ENCODE measurements at places on chromosomes 5 and 9.
A peak's percentile ranks its signal among the peaks of the same experiment; 100 is the strongest.

- DNase-seq, result no peak
Measured at GRCh38 chr5:97559827-97560598, 377.0 kb upstream of the RIOK2 start.

GRCh38 chr9:122386311-122386872 lies 15.6 kb downstream of the PTGS1 start:
- DNase-seq, result peak; percentile 21

- DNase-seq, result peak; percentile 67
Measured at GRCh38 chr9:121559183-121559582, 59.5 kb upstream of the GGTA1 start.

- DNase-seq, result peak; percentile 63
Measured at GRCh38 chr9:76394960-76395252, 680 bp upstream of the RFK start.

DNA sequence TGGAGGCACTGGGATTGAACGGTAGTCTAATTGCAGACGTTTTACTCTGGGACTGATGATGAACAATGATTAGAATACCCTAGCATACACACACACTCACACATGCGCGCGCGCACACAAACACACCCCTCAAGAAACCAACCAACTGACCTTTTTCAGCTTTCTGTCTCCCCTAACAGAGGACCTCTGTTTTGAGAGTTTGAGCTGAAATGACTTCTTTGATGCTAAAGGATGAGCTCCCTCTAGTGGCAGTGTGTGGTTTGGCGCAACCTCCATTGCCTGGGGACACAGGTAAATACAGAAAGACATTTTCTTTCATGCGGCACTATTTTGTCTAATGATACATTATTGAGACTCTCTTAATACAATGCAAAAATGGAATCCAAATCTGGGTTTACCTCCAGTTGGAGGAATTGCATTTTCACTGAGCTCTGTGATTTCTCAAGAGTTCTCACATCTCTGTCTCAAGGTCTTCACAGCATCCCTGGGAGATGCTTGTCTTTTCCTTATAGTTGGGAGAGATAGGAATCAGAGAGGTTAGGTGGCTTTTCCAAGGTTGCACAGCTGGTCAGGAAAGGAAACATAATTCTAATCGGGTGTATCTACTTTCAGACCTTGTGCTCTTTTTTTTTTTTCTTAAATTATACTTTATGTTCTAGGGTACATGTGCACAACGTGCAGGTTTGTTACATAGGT lies 187.5 kb downstream of the TMEM38B start:
- DNase-seq, result peak; percentile 54

DNA sequence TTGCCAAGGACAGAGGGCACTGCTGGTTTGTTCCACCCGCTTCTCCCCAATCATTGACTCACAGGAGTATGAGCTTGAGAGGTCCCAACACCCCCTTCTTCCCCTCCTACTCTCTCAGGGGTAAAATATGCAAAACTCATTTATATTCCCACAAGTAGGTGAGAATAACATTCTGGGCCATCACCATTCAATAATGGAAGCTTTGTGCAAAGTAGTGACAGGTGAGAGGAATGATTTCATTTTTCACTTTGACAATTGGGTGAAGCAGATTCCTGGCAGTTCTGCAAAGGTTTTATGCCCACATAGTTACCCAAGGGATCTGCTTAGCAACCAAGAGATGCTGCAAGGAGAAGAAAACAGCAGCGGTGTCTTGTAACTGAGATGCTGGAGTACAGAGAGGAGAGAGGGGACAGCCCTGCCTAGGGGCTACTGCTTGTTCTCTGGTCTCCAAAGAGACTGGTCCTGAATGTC lies 137.6 kb downstream of the CMYA5 start:
- DNase-seq, result no peak

GRCh38 chr5:891117-891836 lies 1.3 kb downstream of the BRD9 start:
- no peak for DNase-seq

- DNase-seq, result no peak
Measured at GRCh38 chr5:52875827-52876226, 88.1 kb downstream of the ITGA1 start.

DNA sequence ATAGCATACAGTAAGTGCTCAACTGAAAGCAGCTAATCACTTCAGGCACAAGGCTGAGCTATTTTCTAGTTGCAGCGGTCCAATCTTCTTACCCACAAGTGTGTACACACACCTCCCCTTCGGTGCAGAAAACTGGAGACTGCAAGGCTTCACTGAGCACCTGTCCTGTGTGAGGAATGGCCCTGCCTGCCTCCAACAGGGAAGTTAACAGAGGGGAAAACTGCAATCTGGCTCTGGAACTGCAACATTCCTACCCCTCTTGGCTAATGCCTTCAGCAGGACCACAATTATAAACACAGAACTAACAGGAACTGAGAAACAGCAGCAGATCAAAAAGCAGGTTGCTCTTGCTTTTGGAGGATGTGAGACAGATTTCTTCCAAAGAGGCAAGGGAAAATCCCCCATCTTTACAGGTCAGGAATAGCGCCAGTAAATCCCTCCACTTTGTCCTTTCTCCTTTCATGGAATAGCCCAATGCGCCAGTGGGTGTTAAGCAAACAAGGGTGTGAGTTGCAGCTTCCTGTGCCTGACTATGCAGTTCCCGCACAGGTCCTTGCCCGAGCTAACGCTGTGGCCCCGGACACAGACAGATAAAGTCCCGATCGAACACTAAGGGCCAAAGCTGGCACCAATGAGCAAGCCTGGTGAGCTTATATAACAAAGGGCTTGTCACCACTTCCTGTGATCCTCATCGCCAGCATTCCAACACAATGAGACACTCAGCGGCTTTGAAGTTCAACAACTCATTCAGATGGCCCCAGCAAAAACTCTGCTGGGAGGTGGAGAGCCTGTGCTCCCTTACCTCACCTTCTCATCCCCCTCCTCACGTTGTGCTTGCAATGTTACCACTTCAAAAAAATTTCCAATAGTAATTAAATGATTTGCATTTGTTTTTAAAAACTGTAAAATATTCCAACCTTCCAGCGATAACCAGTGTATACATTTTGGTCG lies 21.5 kb downstream of the SHB start:
- peak; percentile 100 for DNase-seq

- no peak for DNase-seq
Measured at GRCh38 chr9:87725356-87725899, 491 bp upstream of the CTSL start.

GRCh38 chr9:94445863-94446262 lies 109.0 kb upstream of the PCAT7 start:
- DNase-seq, result no peak

DNA sequence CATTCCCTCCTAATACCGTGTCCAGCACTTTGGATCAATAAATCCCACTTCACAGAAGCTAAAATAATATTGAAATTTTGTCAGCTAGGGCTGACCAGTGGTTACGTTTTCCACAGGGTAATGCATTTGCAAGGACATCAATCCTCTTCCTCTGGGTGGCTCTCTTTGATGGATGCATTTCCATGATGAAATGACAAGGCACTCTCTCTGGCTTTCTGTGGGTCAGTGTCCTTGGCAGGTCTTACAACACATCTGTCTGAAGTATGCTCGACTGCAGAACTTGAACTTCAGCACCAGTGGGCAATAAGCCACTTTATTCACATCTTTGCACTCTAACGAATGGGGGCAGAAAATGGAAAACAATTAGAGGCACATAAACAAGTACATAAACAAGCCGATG lies 330.1 kb downstream of the ADAMTS6 start:
- DNase-seq, result no peak

DNA sequence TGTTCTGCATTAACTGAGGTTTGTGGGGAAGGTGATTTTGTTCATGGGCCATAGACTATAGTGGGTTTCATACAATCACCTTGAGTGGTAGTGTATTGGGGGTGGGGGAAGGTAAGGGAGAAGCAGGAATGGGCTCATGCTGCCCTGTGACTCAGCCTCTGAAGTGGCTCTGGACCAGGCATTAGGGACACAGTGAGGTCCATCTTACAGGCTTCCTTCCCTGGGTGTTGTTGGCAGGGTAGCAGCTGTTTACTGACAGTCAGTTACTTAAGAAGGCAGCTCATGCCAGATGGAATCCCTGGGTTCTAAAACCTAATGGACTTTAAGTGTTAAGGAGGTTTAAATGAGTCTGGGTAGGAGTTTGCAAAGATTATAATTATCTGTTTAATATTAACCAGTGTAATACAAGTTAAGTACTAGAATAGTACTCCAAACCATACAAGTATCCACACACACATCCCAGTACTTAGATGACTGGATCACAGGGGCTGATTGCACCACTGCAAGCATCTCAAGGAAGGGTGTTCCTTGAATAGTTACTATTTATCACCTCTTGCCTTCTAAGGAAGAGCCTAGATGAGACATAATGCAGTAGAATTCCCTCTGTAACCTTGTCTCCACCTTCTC lies 59.3 kb downstream of the CAST start:
- peak; percentile 40 for DNase-seq

GRCh38 chr5:94893412-94894135 lies 275.1 kb downstream of the SLF1 start:
- DNase-seq, result peak; percentile 10

- DNase-seq, result no peak
Measured at GRCh38 chr9:35560625-35561337, 44.3 kb upstream of the TESK1 start.

DNA sequence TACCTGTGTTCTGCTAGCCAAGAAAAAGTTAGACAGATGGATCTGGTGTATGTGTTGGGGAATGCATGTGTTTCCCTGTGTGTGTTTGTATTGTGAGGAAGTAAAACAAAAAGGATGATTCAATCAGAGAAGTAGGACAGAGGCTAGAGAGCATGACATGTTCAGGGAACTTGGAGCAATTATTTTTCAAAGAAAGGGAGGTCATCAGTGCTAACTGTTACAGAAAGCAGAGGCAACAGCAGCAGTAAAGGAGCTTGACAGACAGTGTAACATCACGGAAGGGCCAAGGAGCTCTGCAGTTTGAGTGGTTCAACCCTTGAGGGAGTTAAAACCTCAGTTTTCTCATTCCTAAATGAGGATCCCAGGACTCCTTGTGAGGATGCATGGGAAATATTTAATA lies 13.2 kb downstream of the SPINK1 start:
- peak; percentile 7 for DNase-seq

DNA sequence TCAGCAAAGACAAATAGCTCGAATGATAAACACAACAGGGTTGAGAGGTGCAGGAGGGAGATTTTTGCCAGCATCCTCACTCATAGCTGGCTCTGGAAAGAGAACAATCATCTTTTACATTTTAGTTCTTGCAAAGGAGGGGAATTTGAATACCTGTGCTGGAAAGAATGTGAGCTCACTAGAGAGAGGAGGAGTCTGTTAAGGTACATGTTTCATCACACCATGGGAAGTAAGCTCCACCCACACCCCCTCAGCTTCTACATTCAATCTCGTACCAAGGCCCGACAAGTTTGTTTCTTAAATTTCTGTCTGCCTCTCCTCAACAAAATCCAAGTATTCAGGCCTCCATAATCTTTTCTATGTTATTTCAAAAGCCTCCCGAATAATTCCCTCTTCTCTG lies 254.6 kb downstream of the BRINP1 start:
- no peak for DNase-seq

- no peak for DNase-seq
Measured at GRCh38 chr9:89882930-89883361, 278.1 kb downstream of the GADD45G start.

DNA sequence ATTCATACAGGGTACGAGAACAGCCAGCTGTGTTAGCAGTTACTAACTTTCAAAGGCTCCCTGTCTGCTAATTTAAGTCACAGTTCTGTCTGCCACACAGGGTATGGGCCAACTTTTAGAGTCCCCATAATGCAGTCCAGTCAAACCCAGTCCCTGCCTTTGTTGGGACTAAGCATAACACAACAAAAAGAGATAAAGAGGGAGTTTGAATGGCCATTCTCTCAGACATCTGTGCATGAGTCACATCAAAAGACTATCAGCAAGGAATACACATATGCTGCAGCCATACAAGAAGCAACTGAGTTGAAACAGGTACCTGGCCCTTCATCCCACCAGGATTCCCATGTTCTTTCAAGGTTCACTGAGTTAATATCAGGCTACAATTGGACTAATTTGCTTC lies 744.5 kb upstream of the C9orf72 start:
- DNase-seq, result no peak

- peak; percentile 73 for DNase-seq
Measured at GRCh38 chr9:38048316-38048969, 20.6 kb downstream of the SHB start.

DNA sequence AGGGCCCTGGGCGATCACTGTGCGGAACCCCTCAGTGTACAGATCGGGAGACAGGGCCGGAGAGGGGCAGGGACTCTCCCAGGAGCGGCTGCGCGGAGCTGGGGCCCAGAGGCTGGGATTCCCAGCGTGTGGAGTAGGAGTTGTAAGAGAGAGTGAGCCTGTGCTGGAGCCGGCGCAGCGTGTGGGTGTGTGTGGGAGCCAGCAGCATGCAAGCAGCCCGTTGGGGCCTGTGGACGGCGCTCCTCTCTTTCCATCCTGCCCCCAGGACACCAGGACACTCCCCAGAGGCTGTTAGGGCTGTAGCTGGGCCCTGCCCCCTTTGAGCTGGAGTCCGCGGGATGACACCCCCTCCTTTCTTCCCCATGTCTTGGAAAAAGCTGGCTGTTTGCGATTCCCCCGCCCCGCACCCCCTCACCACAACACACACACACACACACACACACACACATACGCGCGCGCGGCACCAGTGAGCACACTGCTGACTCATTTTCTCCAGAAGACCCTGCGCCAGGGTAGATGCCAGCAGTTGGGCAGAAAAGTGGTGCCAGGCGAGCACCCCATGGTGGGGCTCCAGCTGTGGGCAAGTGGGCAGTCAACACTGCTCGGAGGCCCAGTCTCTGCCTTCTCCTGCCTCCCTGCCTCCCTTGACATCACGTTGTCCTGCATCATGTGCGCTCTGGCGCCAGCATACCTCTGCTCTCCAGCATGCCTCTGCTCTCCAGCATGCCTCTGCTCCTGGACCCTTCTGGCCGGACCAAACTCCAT lies 1.5 kb downstream of the COL27A1 start:
- DNase-seq, result peak; percentile 61

DNA sequence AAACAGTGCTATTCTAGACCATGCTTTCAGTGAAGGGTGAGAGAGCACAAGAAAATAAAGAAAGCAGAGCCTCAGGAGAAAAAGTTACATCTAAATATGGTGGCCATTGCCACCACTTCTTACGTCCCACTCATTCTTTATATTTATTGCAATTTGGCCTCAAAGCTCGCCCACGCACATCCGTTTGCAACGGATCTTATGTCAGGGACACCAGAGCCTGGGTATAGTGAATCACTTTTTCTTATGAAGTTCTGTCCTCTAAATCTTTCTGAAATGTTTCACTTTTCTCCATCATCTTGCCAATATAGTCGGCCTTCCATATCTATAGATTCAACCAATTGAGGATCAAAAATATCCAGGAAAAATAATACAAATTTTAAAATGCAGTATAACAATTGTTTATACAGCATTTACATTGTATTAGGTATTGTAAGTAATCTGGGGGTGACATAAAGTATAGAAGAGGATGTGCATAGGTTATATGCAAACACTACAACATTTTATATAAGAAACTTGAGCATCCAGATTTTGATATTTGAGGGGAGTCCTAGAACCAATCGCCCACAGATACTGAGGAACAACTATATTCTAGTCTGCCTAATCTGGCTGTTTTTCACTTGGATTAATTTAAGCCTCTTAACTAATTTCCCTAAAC lies 35.2 kb downstream of the GOLPH3 start:
- no peak for DNase-seq
